NCI-H2107 (cell line): ENCODE measurements at places on chromosomes 3 and 15.

- DNase-seq, result no peak
Measured at GRCh38 chr15:34252545-34252944, 27.7 kb downstream of the EMC4 start.

GRCh38 chr15:30865257-30865656, 38.5 kb upstream of the FAN1 start:
- DNase-seq, result no peak

GRCh38 chr3:13495921-13496723, 16.0 kb downstream of the HDAC11 start:
- peak; percentile 38 for DNase-seq

GRCh38 chr3:58093574-58094195, 85.5 kb downstream of the FLNB start:
- DNase-seq, result no peak

DNA sequence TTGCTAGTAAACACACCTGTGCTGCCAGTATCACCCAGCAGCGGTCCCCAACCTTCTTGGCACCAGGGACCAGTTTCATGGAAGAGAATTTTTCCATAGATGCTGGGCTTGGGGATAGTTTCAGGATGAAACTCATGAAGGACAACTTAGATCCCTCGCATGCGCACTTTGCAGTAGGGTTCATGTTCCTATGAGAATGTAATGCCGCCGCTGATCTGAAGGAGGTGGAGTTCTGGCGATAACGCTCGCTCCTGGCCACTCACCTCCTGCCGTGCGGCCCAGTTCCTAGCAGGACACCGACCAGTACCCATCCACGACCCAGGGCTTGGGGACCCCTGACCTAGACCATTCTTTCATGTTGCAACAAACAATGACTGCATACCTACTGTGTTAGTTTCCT, 89.7 kb downstream of the TOP2B start:
- no peak for DNase-seq

DNA sequence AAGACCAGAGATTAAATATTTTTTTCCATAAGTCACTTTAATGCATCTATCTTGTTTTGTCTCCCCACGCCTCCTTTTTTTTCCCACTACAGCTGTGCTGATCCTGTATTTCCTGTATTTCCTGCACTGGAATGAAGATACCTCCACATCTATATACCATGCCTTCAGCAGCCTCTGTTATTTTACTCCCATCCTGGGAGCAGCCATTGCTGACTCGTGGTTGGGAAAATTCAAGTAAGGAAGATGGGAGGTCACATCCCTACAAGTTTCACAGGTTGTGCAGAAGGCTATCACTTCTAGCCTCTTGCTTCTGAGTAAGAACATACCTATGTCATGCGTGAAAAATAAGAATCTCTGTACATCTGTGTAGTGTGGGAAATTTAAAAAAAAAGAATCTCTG, 3.1 kb downstream of the SLC15A2 start:
- no peak for DNase-seq

GRCh38 chr3:60263191-60263590, 988.1 kb downstream of the FHIT start:
- DNase-seq, result no peak

DNA sequence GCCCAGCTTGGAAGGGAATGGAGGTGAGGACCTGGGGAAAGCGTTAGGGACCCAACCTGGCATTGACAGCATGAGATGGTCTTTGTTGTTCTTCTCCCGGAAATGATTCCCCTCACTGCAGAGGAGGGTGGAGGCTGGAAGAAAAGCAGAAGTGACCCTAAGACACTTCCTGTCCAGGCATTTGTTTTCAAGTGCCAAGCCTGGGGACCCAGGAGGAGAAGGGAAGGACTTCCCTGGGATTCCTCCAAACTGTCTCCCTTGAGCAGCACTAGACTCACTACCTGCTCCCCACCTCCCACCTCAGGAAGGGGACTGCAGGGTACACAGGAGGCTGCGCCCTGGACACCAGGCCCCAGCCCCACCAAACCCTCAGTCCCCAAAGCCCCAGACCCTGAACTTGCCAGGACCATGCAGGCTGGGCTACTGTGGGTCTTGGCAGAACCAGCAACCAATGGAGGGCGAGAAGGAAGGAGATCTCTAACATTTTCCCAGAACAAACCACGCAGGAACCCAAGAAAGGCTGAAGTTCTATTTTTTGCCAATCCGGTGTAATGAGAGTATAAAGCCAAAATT, 9.8 kb upstream of the VIPR1 start:
- no peak for DNase-seq

GRCh38 chr15:90478846-90479481, 50.8 kb upstream of the CRTC3 start:
- DNase-seq, result no peak

DNA sequence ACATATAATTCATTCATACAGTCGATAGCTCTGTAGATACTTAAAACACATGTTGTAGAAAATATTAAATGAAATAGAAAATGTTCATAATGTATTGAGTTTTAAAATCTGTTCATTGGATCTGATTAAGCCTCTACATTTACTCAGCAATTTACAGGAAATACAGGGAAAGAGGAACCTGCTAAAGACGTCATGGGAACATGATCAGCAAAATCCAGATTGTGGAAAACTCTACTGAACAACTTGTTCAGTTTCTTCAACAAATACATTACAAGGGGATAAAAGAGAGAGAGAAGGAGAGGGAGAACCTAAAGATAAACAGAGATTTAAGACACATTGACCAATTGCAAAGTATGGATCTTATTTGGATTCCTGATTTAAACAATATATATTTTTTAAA, 46.7 kb downstream of the KLHL6 start:
- DNase-seq, result no peak

GRCh38 chr3:150223558-150223957, 184.5 kb upstream of the TSC22D2 start:
- no peak for DNase-seq

- DNase-seq, result no peak
Measured at GRCh38 chr3:125045965-125046364, 9.8 kb downstream of the HEG1 start.

- DNase-seq, result no peak
Measured at GRCh38 chr3:60906283-60906682, 345.0 kb downstream of the FHIT start.

DNA sequence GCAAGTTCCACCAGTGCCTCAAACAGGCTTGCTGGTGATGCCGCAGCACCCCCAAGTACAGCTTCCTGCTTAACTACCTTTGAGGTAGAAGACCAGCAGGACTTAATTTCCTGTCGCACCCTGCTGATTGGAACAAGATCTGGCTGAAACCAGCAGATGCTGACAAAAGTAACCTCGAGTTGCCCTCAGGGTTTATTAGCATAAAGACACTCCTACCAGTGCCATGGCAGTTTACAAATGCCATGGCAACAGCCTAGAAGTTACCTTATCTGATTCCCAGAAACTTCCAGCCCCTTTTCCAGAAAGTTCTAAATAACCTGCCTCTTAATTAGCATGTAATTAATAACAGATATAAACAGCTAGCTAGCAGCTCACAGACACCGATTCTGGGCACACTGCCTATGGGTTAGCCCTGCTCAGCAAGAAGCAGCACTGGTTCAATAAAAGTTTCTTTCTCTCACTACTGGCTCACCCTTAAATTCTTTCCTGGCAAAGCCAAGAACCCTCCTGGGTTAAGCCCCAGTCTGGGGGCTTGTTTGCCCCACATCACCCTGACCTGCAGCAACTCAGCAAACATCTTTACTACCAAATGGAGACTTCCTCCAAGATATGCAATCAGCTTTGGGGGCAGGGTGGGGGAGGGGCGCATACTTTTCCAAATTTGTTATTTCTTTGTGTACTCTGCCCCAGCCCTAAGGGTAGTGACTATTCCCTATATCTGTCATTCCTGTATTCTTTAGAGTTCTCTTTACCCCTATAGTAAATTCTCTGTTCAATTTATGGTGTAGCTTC, 54.2 kb downstream of the MAP4 start:
- no peak for DNase-seq

DNA sequence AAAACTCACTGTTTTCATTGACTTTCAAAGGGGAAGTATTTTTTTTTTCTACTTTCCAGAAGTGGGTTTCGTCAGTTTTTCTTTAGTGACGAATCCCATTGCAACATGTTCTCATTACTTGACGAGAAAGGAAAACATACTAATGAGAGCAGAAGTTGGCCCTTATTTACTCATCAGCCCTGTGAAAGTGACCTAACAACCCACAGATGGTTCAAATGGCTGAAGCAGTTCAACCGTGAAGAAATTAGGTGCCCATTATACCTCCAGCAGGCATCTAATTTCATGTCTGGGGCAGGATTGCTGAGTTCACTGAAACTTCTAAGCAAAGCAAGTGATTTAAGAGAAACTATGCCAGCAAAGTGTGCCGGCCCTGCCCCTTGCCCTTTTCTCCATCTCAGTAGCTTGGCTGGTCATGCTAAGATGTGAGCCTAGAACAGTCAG, 9.0 kb downstream of the AQP9 start:
- no peak for DNase-seq

GRCh38 chr3:182810574-182811268, 17.4 kb downstream of the ATP11B start:
- DNase-seq, result no peak

- DNase-seq, result no peak
Measured at GRCh38 chr3:143835312-143835711, 13.0 kb downstream of the SLC9A9 start.

GRCh38 chr3:24017305-24017704, 72.2 kb downstream of the NR1D2 start:
- no peak for DNase-seq

GRCh38 chr3:190496859-190497258, 17.0 kb upstream of the IL1RAP start:
- no peak for DNase-seq

DNA sequence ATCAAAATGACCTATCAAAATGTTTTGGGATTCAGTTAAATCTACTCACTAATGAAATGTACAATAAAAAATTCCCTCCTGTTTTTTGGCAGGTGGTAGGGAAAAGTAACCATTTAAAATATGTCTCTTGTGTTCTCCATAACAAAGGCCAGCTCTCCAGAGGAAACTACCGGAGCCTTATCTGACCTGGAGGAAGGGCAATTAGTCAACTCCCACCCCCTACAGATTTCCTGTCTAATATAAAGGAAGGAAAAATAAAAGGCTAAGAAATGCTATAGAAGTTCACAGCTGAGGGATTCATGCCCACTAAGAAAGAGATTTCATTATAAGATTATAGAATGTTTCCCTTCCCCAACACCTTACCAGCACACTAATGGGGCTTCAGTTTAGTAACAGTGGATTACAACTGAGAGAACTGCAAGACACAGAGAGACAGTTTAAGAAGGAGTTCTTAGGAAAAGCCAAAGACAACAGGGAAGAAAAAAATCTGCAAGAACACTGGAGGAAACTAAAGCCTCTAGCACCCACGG, 376.5 kb upstream of the KCNMB2 start:
- DNase-seq, result no peak

DNA sequence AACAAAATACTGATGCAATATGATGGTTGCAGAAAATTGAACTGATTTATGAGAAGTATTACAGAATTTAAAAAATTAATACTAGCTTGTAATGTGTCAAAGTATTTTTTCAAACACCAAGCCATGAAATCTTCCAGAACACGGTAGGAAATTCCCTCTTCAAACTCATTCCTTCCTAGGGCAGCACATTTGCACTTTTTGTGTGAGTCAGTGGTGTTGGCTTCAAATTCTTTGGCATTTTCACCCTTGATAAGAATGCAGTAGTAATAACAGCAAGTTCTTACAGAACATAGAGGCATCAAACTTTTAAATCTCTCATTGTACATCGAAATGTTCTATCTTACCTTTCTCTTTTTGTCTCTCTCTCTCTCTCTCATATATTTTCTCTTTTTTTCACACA, 191.8 kb downstream of the CGGBP1 start:
- DNase-seq, result no peak

DNA sequence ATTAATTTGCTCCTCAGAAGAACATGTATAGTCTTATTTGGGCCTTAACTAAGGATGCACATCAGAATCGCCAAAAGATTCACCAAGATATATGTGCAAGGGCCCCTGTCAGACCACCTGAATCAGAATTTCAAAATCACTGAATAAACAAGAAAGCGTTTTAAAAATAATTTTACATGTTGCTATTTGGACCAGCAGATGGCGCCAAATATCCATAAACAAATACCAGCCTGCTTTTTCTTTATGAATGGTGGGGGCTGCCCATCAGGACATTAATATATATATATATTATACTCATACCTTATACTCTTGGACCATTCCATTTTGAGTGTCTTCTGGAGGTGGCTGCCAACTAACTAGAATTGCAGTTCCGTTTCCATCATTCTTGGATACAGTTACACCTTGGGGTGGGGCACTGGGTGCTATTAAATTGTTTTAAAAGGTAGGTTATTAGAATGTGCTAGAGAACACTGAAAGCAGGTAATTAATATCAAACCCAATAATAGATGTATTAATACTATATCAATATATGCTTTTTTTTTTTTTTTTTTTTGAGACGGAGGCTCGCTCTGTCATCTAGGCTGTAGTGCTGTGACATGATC, 1108.3 kb downstream of the ROBO1 start:
- peak; percentile 57 for DNase-seq

DNA sequence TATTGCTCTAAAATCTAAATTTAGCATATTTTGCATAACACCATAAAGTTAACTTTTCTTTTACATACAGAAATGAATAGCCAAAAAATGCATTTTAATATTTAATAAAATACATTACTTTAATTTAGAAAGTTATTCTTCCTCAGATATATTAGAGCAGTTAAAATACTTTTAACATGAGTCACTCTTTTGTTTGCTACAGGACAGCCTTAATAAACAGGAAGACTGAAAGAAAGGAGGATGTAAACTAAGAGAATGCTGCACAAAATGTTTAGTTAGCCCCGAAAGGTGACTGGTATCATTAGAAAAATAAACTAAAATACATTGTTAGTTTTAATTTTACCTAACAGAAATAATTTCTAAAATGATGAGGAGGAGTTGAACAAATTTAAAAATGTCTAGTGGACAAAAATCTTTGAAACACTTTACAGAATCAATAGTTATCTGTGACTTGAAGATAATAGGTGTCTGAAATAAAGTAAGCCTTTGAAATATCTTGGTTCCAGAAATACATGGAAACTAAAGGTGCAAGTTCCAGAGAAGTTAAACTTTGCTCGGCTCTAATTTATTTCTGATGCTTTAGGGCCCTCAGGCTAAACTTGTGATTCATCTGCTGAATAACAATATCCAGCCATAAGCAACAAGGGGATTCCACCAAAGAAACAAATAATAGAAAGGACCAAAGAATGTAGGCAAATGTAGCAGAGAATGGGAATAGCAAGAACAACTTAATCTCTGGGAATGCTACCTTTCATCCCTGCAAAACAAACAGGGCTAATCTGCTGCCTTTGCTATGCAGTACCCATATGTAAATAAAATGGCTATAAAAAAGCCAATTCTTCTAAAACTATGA, 138.3 kb upstream of the UBP1 start:
- no peak for DNase-seq
